Activated naive CD8-positive, alpha-beta T cell treated with anti-CD3 and anti-CD28 coated beads, Interleukin-2, amount 50 U/mL, for 16 hours (primary cell): ENCODE measurements at places on chromosomes 2 and 18.

DNA sequence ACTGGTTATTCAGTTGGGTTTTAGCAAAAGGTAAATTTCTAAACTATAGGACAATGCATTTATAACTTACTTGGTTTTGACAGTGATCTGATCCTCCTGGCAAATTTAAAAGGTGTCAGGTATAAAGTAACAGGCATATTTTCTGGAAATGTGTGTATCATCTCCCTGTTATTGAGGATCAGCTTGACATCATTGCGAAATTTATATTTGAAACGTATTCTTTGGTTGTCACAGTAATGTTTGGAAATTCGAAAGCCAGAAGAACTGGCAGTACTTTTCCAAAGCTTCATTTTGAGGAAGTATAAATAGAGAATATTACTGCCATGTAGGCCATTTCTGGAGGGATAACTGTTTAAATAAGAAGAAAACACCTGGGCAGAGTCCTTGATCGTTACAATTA, 422.2 kb upstream of the NRXN1 start:
- no peak for DNase-seq

- no peak for DNase-seq
Observed at GRCh38 chr2:232385660-232386489, 7.3 kb downstream of the ALPP start.

- no peak for DNase-seq
Observed at GRCh38 chr2:39871291-39871761, 92.3 kb upstream of the THUMPD2 start.

DNA sequence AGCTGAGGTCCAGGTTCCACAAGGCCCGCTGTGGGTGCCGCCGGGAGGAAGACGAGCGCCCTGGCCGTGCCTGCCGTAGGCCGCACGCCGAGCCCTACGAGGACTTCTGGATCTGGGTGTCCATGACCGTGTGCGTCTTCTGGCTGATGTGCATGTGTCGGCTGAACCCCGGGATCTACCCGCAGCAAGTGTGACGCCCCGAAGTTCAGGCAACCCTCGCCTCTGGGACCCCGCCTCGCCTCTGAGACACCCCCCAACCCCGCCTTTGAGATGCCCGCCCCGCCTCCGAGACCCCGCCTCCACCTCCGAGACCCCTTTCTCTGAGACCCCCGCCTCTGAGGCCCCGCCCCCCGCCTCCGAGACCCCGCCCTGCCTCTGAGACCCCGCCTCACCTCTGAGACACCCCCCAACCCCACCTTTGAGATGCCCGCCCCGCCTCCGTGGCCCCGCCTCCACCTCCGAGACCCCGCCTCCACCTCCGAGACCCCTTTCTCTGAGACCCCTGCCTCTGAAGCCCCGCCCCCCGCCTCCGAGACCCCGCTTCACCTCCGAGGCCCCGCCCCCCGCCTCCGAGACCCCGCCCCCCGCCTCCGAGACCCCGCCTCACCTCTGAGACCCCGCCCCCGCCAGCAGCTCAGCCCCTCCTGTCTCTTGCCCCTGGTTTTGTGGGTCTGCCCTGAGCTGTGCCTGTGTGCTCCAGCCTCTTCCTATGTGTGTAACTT, 3.7 kb downstream of the RTP5 start:
- DNase-seq = no peak

DNA sequence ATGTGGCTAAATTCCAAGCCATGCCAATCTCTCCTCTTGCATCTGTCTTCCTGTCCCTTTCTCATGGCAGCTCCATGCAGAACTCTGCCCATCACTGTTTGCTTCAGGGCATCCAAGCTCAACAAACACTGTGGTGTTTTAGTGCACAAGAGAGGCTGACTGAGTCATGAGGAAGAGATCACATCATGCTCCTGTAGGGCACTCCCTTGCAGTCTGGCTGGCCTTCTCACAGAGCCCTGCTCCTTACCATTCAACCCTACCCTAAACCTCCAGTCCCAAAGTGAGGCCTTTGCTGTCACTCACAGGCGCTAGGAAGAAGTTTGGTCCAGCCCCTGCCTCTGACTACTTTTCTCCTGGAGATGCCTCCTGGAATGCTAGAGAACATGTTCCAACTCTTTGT, 194.0 kb downstream of the LRATD1 start:
- no peak for DNase-seq

DNA sequence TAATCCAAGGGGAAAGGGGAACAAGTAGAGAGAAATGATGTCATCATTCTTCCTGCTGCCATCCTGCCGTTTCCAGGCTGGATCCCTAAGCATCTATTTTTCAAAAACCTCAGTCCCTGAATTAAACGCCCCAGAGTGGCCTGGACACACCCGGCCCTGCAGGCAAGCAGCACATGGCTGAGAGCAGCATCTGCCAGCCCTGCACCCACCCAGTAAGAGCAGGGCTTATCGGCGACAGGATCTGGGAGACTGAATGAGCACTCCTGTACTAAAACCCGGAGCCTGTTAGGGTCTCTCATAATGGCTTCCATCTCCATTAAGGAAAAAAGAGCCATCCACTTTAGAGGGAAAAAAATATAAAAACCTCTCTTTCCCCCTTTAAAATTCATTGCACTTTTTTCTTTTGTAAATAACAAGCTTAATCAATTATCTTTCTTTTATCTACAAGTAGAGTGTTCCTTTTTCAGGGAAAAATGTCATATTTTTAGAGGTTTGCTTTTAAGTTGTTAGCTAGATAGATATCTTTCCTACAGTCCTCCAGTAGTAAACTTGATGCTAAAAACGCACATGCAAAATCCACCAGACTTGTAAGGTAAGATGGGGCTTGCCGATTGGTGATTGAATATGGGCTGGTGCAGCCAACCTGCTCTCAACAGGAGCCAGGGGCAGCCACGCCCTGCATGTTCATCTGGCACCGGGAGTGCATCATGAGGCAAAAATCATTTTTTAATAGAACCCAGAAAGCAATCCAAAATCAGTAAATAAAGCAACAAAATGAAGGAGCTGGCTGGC, 457.8 kb downstream of the EIPR1 start:
- no peak for DNase-seq

DNA sequence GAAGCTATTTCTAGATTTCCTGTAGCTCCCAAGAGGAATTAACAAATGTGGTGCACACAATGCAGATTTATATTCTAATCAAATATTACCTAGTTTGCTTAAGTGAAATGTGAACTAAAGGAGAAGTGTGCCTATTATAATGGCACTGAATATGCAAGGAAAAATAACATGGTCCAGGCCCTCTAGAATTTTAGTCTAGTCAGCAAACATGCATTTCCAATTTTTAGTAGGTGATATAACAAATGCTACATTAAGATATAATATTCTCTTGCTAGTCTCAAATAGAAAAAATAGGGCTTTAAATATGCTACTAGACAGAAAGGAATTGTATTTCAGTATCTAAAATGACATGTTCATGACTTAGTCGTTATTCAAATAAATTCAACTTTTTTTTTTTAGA, 689.5 kb downstream of the TMEM182 start:
- DNase-seq = no peak

GRCh38 chr2:239876271-239876947, 148.7 kb downstream of the NDUFA10 start:
- no peak for DNase-seq
